Mesendoderm (in vitro differentiated cells): ENCODE measurements at places on chromosomes 3 and 15.

DNA sequence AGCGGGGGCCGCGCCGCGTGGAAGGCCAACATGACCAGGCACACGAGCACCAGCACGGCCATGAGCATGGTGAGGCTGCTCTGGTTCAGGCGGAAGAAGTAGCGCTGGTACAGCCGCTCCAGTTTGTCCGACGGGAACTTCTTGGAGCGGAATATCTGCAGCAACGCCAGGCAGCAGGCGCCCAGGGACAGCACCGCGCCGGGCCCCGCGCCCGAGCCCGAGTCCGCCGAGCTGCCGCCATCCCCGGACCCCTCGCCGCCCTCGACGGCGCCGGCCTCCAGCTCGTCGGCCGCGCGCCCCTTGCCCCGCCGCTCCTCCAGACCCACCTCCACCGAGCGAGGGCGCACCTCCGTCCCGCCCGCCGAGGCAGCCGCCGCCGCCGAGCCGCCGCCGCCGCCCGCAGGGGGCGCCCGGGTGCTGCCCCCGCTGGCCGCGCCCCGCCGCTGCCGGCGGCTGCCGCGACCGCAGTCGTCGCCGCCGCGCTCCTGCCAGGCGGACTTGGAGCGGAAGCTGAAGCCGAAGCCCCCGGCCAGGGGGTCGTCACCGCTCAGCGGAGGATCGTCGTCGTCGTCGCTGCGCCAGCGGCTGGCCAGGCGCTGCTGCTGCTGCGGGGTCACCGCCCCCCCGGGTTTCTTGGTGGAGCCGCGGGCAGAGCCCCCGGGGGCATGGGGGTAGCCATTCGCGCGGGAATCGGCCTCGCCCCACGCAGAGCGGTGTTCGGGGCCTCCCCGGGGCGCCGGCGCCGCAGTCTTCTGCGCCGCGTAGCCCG is 957 bp downstream of the ADCY5 start:
- DNase-seq: peak; percentile 72

GRCh38 chr3:125386811-125387210 is 11.7 kb upstream of the ZNF148 start:
- no peak for DNase-seq

GRCh38 chr15:79644091-79644490 is 212.0 kb downstream of the MINAR1 start:
- peak; percentile 15 for DNase-seq

DNA sequence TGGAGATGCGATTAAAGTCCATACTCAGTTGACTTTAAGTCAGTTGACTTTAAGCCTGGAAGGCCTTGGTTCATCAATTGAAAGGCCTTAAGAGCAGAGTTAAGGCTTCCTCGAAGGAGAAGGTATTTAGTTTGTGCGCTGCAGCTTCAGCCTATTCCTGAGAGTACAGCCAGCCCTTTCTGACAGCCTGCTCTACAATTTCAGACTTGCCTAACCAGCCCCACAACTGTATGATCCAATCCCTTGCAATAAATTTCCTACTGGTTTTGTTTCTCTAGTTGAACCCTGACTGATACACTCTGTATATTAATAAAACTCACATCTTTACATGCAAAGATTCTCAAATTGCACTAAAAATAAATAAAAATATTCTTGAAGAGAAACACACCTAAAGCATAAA is 66.1 kb upstream of the RORA start:
- no peak for DNase-seq

DNA sequence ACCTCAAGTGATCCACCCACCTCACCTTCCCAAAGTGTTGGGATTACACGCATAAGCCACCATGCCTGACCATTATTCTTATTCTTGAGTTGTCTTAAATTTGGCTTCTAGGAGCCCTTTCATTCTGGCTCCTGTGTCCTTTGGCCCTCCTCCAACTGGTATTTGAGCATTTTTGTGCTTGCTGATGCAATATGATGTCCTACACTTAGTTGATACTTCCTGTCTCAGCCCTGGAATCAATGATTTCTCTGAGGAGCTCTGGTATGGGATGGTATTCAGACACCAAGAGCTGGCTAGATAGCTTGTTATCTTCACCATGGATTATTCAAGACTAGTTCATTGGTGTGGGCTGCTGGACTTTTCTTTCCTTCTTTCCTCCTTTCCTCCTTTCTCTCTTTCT is 25.4 kb downstream of the ZNF621 start:
- no peak for DNase-seq

GRCh38 chr3:71585887-71586809 is 2.6 kb upstream of the FOXP1 start:
- DNase-seq: peak; percentile 22

DNA sequence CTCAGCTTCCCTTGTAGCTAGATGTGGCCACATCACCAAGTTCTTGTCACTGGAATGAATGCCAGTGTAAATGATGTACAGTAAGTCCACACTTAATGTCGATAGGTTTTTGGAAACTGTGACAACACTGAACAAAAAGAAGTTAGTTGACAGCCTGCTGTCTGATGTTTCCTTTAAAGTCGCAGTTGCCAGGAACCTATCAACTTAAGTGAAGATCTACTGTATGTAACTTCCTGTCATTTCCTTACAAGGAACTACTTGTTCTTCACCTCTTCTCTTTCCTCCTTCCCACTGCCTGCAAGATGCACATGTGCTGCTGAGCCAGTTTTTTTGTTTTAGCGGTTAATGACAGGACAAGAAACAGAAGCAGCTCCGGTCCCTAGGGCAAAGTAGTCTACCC is 44.6 kb downstream of the HDGFL3 start:
- DNase-seq: no peak

DNA sequence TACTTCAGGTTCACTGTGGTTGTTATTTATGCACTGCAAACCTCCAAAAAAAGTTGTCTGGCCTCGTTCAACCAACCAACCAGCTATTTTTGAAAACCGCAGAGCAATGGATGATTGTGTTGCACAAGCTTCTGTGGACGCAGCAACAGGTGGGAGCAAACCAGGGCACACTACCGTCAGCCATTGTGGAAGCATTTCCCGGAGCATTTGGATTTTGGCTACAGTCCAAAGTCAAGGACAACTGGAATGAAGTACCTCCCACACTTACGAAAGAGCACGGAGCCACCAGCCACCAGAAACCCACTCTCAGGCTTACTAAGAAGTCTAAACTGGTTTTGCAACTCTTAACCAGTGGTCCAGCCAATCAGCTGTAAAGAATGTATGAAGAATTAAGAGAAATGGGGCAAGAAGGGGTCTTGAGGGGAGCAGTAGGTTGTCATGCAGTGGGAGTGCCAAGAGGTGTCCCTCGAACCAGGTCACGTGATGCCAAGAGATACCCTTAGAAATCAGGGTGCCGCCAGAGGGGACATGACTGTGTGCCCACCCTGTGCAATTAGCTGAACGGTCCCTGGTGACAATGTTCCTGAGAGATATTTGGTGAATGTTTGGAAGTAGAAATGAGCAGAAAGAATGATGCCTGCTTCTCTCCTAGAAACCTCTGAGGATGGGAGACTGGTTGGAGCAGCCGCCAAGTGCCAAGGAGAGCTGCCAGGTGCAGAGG is 68.9 kb upstream of the PCSK6 start:
- DNase-seq: no peak

- no peak for DNase-seq
These were observed 107.3 kb downstream of the RFTN1 start for GRCh38 chr3:16406166-16406565.

DNA sequence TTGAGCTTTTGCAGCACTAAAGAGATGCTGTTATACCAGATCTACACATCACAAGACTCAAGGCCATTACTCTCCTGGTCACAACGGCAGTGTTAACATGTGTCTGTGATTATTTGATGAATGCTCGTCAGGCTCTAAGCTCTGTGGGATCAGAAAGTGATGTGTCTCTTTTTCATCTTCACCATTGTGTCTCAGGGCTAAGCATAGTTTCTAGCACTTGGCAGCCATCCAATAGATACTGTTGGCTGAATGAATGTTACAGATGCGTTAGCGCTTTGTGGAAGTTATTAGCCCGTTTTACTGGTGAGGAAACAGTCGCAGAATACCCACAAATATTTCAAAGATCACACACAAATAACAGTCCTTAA is 1.2 kb upstream of the FAM81A start:
- DNase-seq: no peak

- no peak for DNase-seq
These were observed 26.3 kb downstream of the ZBTB38 start for GRCh38 chr3:141394560-141394959.

GRCh38 chr15:81097890-81098280 is 36.2 kb upstream of the CFAP161 start:
- no peak for DNase-seq

GRCh38 chr15:94494732-94495131 is 263.4 kb downstream of the MCTP2 start:
- no peak for DNase-seq

- peak; percentile 59 for DNase-seq
These were observed 799 bp downstream of the SERF2 start for GRCh38 chr15:43792761-43793476.

DNA sequence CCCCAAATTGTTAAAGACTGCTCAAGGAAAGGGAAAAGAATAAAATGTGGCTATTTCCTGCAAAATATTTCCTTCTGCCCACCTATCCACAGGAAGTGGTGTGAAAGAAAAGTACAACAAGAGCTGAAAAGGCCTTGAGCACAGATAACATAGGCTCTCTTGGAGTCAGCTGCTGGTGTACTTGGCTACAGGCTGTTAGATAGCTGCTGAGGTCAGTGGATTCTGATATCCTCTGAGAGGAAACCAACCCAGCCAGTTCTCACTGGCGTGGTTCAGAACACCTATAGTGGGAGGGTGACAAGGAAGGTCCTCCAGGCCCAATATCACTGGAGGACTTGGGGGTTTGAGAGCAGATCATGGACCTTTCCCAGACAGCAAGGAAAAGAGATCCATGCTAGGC is 124.4 kb upstream of the GAP43 start:
- DNase-seq: no peak

GRCh38 chr3:141796889-141797781 is 33.9 kb downstream of the GRK7 start:
- peak; percentile 95 for DNase-seq

DNA sequence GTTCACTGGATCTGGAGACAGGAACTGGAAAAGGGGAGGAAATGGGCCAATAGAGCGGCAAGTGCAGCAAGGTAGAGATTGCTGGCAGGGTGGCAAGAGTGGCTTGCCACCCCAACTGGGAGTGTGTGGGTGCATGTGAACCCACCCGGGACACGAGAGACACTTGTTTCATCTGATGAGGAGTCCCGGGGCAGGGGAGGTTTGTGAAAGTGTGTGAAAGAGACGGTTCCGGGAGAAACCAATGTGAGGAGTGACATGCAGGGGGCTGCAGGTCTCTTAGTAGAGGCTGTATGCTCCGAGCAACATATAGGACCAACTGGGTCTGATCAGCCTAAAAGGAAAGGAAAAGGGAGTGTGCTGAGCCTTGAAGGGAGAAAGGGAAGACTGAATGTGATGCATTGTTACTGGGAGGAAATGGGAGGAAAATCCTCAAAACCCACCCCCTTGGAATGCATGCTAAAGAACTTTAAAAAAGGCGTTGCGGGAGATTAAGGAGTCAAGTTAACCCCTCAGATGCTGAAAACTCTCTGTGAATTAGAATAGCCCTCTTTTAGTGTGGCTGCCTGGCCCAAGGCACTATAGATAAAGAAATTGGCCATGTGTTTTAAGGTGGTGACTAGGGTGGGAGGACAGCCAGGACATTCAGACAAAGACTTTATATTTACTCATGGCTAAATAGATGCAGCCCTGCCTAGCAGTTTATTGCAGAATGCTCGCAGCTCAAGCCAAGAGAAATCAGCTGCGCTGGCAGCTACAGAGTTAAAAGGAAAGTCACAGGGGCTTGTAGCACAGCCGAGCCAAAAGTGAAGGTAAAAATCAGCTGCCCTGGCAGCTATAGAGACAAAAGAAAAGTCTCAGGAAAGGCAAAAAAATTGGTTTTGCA is 9.1 kb upstream of the SLC9C1 start:
- DNase-seq: peak; percentile 96

DNA sequence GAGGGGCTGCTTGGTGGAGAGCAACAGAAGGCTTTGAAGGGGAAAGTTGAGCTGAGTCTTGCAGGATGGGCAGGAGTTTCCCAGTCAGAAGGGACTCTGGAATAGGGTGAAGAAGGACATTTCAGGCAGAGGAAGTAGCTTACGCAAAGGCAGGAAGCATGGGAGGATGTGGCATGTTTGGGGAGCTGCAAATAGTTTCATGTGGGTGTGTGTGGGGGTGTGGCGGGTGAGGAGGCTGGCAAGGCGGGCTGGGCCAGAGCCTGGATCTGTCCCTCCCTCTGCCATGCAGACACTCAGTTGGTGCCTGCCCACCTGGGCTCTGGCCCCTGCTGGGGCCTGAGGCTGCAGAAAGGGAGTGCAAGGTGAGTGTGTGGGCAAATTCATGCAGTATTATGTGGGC is 10.4 kb downstream of the TEX264 start:
- DNase-seq: no peak

DNA sequence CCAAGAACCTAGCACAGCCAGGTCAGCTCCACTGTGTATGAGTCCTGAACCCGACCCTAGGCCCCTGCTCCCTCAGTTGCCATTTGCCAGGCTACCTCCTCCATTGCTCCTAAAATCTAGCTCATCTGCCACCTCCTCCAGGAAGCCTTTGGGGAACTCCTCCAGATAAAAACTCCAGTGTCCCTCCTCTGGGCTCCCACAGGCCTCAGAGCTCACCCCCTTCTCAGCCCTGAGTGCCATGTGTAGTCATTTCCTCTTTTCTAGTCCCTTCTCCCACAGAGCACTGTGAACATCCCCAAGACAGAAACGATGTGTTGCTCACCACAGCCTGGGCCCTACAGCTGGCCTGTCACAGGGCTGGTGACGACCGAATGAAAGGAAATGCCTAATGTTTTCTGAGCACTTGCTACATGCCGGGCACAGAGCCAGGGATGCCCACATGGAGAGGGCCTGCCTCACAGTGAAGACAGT is 61.0 kb downstream of the IQSEC1 start:
- DNase-seq: no peak

- no peak for DNase-seq
These were observed 142.6 kb downstream of the RPLP1 start for GRCh38 chr15:69595009-69595791.

- DNase-seq: peak; percentile 24
These were observed 56.1 kb upstream of the CMSS1 start for GRCh38 chr3:99761415-99762165.

DNA sequence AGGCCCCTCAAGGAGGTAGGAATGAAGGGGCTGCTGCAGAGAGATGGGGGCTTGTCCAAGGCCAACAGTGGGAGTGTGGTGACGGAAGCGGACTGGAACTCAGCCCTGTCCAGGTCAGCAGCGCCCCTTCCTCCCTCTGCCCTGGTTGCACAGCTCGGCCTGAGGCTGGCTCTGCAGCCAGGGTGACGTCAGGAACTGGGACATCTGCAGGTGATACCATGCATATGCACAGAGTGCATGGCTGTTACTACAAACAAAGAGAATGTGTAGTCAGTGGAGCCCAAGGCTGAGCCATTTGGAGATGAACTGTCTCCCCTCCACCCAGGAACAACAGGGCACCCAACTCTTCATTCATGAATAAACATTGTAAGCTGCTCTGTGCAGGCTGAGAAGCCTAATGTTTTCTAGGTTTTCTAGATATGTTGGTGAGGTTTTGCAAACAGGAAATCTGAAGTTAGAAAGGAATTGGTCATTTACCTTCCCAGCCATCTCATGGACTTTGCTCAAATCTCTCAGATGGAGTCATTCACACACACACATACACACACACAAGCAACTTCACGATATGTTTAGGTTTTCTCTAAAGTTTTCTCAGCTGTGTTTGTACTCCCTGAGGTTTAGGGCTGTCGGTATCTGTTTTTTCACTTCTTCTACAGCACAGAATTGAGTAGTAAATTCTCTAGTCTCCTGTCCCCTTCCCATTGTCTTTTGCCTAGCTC is 117.2 kb downstream of the TLE3 start:
- DNase-seq: no peak
